Breast epithelium (tissue), 4 donors: ENCODE measurements at places on chromosomes 6 and 20. TPM values are rescaled to one million over a fixed set of nuclear protein-coding genes. Genes with fewer than 3 reads are reported as not detected.

PACRG gene
- total RNA-seq = 0.64 TPM

HUS1B gene
- 3.9 TPM for total RNA-seq

PACSIN1 gene
- 0.29 TPM for total RNA-seq

BHLHE23 gene
- not detected for total RNA-seq

PI16 gene
- total RNA-seq = 14.9 TPM

AVP gene
- total RNA-seq = not detected

DSP gene
- total RNA-seq = 95.4 TPM

VSX1 gene
- total RNA-seq = 0.44 TPM

OR2B2 gene
- total RNA-seq = not detected

DNA sequence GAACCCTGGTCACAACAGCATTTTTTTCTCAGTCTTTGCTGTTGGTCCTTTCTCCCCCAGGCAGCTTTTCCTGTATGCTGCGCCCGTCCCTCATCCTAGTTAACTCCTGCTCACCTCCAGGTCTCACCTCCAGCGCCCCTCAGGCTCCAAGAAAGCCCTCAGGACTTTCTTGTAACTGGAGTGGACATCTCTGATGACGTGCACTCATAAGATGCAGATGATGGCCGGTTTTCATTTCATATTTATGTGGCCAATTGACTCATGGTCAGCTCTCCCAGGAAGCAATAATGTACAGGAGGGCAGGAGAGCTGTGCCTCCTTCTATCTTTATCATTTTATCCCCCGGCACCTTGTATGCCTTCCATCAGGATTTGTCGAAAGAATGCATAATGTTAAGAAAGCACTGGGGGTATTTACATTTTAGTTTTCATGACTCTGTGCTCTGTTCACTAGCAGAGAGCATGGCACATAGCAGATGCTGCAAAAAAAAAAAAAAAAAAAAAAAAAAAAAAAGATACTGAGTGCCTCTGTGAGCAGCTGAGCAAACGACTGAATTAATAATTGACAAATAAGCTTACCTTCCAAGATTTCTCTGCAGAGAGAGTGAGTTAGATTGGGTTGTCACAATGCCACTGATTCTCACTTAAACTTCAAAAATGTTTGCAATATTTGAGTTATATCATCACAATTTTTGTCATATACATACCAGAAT is 170.2 kb downstream of the DOK5 start:
- DNase-seq = no peak

DNA sequence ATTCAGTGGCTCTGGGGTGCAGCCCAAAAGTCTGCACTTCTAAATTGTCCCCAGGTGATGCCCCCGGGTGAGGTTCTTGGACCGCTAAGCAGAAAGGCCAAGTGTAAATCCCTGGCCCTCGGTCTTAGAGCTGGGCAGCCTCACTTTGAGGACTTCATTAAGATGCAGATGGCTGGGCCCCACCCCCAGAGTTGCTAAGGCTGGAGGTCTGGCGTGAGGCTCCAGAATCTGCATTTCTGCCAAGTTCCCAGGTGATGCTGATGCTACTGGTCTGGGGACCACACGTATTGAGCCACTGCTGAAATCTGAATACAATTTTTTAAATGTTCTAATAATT is 735 bp upstream of the SLC23A2 start:
- DNase-seq = no peak

GRCh38 chr6:101878554-101879276 is 485.2 kb downstream of the GRIK2 start:
- DNase-seq = no peak

- DNase-seq = no peak
Observed at GRCh38 chr20:24616258-24617079, 147.0 kb downstream of the SYNDIG1 start.

DNA sequence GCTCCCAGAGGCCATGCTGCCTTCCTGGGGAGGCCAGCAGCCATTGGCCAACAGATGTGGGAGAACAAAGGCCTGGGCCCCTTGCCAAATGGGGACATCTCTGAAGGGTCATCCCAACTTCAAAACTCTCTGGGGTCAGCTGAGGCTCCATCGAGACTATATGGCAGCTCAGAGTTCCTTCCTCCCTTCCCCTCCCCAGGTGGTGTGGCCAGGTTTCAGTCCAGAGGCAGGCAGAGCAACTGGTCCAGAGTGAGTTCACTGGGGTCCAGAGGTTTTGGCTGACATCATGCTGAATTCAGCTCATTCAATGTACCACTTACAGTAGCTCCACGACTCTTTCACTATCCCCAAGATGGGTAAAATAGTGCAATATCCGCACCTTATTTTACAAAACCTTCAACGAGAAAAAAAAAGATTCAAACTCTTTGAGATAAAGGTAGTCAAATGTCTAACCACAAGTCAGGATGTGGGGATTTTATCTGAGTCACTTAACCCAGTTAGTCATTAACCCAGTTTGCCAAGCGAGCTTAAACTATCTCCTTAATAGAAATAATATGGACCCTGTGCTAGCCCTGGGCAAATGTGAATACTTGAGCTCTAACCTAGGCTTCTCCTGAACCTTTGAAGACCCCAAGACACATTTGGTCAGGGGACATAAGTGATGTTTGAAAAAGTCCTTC is 108.4 kb upstream of the PLEKHG1 start:
- DNase-seq = no peak

GRCh38 chr6:112362812-112363570 is 15.9 kb downstream of the RFPL4B start:
- DNase-seq = no peak

DNA sequence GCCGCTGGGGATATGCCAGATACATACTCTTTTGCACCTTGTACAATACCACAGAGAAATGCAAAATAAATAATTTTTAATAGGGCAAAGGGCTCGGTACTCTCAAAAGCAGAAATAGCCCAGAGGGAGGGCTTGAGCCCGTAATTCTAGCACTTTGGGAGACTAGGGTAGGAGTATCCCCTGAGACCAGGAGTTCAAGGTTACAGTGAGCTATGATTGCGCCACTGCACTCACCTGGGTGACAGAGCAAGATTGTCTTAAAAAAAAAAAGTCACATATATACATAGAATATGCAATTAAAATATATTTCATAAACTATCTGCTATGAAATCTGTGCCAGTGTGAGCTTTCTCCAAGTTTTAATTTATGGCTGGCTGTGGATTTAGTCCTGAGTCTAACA is 818 bp upstream of the TRMT11 start:
- no peak for DNase-seq

GRCh38 chr6:106674541-106675229 is 45.3 kb downstream of the QRSL1 start:
- DNase-seq = no peak

- DNase-seq = no peak
Observed at GRCh38 chr6:118899948-118900347, 6.0 kb downstream of the ASF1A start.

DNA sequence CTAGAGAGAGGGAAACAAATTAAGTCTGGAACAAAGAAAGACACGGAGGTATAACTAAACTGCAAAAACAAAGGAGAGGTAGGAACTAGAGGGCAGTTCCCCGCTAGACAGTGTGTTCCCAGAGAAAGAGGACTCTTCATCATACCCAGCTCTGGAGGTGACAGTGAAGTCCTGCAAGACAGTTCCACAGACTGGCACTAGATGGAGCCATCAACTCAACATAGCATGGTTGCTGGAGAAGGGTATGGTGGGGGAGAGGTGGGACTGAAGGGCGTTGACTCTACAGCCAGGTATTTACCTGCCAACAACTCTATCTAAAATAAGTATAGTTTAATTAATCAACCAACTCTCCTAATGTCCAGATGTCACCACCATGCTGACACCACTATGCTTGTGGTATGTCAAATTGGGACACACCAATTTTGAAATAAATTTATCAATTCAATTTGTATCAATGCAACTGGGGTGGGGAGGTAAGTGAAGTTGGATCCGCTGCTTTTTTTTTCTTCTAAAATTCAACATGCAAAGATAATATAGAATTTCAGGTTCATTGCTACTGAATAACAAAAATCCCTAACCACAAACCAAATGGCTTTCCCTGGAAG is 9.7 kb downstream of the BACH2 start:
- no peak for DNase-seq

GRCh38 chr6:145020543-145020942 is 714.8 kb downstream of the EPM2A start:
- no peak for DNase-seq

DNA sequence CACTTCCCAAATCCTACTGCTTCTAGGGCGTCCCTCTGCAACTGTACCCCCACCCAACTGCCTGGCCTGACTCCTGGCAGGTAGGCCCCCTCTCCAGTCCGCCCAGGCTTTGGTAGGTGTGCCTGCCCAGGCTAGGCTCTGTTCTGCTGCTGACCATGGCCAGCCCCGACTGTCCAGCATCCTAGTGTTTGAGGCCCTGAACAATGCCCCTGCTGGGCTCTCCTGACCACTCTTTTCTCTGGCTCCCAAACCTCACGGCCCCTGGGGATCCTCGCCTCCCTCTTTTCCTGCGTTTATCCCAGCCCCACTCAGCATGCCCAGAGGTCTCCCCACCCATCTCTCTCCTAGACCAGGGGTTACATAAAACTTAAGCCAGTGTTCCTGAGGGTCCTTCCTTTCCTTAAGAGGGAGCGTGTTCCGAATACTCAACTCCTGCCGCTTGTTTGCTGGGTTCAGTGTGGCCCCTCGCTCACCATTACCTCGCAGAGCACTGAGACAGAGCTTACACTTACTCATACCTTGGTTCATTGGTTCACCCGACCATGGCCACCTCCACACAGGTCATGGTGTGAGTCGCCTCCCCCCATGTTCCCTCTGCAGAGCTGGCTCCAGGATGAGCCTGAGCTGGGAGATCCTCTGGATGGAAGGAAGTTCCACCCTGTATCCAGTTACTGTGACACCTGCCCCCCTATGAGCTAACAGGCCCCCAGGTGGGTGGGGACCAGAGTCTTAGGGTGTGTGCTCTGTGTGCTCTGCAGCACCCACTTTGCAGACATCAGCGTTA is 21.0 kb upstream of the MYT1 start:
- peak; percentile 24 for DNase-seq

- DNase-seq = no peak
Observed at GRCh38 chr20:38665094-38665493, 59.2 kb upstream of the SLC32A1 start.

- DNase-seq = no peak
Observed at GRCh38 chr6:134436950-134437349, 119.0 kb upstream of the SGK1 start.

- DNase-seq = no peak
Observed at GRCh38 chr20:17940224-17940971, 28.2 kb downstream of the SNX5 start.

GRCh38 chr20:2524709-2525506 is 11.5 kb upstream of the TMC2 start:
- DNase-seq = no peak

GRCh38 chr20:23061734-23062561 is 12.5 kb upstream of the THBD start:
- DNase-seq = no peak

- DNase-seq = no peak
Observed at GRCh38 chr20:44703183-44703925, 11.8 kb upstream of the CCN5 start.

DNA sequence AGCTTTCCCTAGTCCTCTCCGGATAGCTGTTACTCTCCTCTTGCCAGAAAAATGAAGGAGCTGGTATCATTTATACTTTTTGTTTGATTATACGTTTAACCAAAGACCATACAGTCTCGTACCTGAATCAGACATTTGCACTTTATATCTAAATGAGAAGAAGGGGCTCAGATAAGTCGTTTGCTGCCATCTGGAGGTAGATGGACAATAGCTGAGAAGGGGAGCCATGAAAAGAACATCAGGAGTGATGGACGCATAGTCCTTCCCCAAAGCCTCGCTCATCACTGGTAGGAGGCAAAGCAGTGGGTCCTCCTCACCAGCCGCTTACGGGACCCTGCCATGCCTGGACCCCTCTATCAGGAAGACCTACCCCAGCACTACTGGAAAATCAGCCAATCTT is 45.4 kb downstream of the RPF2 start:
- DNase-seq = no peak

DNA sequence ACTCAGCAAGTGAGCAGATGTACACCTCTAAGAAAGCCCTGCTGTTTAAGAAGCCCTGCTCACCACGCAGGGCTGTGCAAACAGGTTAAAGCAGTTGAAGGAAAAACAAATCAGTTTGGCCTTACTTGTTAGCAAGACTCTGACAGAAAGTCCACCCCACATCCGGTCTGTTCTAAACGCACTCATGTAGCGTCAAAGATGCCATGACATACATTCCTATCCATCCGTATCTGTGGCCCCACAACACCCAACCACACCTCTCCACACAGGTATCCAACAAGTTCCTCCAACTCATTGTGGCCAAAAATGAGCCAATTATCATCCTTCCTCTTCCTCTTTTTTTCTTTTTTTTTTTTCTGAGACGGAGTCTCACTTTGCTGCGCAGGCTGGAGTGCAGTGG is 22.8 kb upstream of the RAB22A start:
- no peak for DNase-seq

DNA sequence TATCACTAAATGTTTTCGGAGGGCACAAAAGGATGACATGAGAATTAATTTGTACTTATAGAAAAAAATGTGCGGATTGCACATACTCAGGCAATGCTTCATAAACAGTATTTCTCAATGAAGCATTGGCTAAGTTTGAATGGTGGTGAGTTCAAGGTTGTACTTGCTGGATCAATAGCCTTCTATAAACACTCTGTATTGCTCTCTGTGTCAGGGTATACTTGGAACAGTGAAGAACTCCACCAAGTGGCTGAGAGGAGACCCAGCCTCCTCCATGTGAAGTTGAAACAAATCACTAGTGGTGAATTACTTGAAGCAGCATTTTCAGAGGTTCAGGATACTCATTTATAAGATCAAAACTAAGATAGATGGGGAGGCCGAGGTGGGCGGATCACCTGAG is 360.6 kb downstream of the RIMS1 start:
- no peak for DNase-seq

DNA sequence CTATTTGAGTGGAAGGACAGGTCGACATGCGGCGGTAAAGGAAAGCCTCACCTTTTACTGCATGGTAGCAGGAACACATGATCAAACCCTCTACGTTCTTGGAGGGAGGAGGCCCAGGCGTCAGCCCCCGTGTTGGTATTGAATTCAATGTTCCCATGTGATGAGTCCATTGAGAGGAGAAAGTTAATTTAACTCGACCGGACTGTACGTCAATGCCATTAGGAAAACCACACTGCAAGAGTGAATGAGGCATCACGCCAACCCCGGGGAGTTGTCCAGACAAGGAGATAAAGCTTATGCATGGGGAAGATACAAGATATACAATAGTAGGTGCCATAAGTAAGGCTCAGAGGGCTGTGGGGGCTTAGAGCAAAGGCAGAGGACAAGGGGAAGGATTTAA is 213.9 kb upstream of the ECI2 start:
- DNase-seq = no peak

DNA sequence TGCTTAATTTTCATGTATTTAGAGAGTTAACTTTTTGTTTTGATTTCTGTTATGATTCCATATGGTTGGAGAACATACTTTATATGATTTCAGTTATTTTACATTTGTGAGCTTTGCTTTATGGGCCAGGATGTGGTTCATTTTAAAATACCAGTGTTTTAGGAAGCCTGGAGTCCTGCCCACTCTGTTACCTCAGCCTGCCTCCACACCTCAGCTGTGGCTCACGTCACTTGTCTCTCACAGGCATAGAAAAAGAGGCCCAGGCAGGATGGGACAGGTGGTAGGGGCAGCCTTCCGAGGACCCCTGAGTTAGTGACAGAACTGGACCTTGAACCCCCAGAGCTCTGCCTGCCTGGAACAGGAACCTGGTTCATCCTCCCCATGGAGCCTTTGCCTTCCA is 16.0 kb downstream of the PSMF1 start:
- DNase-seq = no peak

GRCh38 chr6:91506509-91506908 is 919.6 kb upstream of the MAP3K7 start:
- DNase-seq = no peak
